ENCODE measurements at places on chromosomes 4 and X.

- no peak for DNase-seq
These were observed 112.4 kb upstream of the TLR3 start for GRCh38 chr4:185956544-185956940.

DNA sequence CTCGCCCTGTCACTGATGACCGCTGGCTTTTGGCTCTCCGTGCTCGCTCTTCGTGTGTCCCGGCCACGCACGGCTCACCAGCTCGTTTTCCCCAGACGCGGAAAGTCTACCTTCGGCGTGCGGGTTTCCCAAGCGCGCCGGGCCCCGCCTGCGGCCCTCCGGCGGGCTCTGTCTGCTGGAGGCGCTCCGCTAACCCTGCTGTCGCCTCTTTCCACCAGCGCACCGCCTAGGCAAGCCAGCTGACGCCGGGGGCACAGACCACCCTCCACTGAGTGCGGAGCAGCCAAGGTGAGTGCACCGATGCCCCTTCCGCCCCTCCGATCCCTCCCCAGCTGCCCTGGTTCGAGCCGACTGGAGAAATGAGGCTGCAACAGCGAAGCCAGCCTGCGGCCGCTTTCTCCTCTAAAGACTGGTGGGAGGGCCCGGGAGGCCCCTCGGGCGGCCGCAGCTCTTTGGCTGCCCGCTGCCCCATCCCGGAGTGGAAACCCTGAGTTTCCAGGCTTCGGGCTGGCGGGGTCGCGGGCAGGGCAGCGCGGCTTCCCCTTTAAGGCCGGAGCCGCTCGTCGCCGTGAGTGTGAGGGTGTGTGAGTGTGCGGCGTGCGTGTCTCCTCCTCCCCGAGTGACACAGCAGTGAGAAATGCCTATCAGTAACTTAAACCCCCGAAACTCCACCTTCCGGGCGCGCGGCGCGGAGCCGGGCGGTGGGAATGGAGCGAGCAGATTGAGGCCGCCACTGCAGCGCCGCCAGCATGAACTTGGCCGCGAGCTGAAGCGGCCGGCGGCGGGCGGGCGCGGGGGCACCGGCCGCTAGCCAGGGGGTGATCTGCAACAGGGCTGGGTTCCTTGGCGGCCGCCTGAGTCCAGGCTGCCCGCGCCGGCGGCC is at the start of gene MAMLD1:
TSS of gene MAMLD1 (plus strand) at position 719 of the 883 bp plus-strand sequence. CDS start 82,200 bp downstream, outside the sequence.
- DNase-seq: no peak

GRCh38 chr4:173682609-173683008 is 152.6 kb upstream of the HAND2 start:
- DNase-seq: no peak

- no peak for DNase-seq
These were observed 503.0 kb upstream of the BOD1L1 start for GRCh38 chr4:14130551-14130950.

DNA sequence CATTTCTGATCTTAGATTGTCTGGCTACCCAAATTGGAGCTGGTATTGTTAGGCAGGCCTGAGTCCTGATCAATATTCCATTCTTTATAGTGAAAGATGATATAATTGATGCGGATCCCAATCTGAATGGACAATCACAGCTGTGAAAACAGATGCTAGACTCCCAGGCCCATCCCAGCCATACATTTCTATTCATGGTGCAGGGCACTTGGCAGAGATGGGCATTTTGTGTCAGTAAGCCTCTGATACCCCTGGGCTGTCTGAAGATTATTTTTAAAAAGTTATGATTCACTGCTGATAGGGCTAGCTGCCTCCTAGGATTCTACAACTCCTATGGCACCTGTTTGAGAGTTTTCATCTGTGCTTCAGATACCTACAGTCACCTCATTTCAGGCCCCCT is 61.2 kb upstream of the TSPAN7 start:
- no peak for DNase-seq

DNA sequence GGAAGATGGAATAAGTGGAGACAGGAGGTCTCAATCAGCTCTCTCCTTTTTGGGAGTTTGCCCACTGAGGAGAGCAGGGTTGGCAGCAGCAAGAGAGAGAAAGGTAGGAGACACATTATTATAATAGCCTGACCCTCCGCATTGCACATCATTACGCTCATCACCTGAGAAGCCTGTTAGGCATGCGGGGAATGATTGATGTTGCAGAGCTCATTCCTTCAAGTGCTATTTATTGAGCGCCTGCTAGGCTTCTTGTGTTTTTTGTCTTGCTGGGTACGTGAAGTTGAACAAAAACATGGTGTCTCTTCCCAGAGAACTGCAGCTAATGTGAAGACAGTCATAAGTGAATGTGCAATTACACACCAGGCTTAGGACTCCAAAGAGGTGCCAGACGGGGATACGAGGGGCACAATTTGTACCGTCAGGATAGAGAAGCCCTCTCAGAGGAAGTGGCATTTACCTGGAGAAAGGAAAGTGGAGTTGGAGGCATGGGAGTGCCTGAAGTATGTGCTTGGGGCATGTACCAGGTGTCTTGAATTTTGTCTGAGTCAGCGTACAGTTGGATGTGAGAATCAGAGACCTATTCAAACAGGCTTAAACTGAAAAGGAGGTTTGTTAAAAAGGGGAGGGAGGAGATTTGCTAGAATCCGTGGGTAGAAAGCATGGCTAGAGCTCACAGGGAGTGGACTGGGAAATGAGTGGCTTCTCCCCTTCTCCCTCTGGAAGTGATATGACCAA is 90.2 kb upstream of the SOD3 start:
- DNase-seq: no peak

DNA sequence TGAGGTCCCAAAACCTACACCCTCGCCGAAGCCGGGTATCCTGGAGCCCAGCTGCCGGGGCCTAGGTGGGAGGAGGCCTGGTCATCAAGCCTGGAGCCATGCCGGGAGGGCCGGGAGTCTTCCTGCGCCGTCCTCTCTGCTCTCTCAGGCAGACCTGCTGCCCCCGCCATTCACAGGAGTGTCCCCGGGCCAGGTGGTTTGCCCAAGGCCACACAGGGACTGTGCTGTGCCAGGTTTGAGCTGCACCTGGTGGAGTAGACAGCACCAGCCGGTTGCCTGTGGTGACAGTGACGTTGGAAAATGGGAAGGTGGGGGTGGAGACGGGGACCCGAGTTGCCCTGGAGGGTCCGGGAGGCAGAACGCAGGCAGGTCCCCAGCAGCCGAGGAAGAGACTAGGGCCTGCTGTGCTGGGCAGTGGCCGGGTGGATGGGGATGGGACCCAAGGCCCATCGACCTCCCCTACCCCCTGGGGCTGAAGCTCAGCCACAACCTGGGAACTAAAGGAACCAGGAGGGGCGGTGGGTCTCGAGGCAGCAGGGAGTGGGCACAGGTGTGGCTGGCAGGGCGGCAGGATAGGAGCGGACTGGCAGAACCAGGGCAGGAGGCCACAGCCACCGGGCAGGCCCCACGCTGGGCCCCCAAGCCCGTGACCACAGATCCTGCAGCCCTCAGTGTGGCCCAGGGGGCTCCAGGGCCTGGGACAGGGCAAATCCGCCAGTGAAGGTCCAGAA is 9.5 kb downstream of the DOK7 start:
- no peak for DNase-seq

GRCh38 chrX:108264376-108264775 is 172.8 kb downstream of the ATG4A start:
- DNase-seq: no peak

- DNase-seq: no peak
These were observed 4.9 kb upstream of the BCOR start for GRCh38 chrX:40102393-40103381.

DNA sequence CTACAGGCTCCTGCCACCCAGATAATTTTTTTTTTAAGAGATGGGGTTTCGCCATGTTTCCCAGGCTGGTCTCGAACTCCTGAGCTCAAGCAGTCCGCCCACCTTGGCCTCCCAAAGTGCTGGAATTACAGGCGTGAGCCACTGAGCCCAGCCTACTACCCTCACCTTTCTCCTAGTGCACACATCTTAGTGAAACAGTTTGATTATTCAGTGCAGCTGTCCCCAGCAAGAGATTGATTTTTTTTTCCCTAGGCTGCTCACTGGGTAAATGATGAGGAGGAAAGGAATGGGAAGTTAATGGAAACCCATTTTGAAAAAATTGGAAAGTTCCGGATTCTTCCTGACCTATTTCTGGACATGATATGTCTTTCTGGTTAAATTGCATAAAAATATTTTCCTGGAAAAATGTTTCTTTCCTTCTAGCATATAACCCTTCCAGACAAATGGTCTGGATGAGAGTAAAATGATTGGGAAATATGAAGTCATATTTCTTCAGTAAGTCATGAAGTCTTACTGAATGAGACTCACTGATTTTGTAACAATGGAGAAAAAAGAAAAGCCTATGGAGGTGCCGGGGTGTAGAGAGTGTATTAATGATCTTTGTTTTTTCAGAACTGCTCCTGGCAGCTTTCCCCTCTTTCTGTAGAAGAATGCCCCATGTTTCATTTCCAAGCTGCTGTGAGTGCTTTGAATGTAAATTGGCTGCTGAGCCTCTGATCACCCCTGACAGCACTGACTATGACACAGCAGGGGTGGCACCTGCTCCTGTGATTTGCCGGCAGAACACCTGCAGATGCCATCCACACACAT is 19.5 kb upstream of the ZNF41 start:
- no peak for DNase-seq

GRCh38 chr4:25767877-25768725 is 94.7 kb downstream of the SEL1L3 start:
- peak; percentile 24 for DNase-seq

DNA sequence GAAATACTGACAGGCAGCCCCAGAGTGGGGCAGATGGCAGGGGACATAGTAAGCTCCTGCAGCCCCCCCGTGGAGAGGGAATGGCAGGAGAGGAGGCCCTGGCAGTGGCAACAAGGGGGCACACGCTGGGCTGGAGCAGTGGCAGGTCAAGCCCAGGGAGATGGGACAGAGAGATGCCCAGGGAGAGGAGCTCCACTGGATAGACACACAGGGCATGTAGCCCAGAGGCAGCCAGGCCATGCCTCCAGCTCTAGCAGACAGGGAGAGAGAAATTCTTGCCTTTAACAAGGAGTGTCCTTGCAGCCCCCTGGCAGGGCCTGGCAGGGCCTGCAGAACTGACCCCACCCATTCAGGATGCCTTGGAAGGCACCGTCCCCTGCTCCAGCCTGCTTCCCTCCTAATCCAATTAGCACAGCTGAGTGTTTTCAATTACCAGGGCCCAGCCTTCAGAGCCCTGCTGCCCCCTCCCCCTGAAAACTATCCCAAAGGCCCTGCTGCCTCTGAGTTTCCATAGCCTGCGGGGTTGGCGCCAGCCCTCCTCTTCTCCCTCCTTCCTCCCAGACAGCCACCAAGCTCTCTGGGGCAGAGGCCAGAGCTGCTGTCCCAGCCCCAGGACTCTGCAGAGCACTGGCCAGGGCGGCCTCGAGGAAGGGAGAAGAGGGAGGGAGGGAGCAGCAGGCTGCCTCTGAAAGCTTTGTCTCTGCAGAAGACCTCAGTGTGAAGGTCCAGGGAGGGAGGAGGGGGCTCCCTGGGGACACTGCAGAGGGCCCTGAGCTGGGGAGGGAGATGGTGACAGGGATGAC is 12.5 kb downstream of the L1CAM start:
- no peak for DNase-seq

DNA sequence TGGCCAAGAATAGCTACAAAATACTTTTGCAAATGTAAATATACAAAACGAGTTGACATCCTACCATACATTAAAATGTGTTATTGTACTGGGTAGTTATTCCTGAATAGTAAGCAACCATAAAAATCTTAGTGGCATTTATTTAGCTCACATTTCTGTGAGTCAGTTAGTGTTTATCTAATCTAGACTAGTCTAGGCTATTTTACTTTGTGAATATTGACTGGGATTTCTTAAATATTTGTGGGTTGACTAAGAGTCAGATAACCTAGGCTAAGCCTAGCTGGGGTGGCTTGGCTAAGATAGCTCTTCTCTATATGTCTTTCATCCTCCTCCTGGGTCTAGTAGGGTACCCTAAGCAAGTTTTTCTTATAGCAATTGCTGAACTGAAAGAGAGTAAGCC is 543.8 kb upstream of the DIAPH2 start:
- no peak for DNase-seq

Data from NCI-H1930 (cell line).